Left renal cortex interstitium (tissue), 4 donors: ENCODE measurements at places on chromosomes 13 and 19.

DNA sequence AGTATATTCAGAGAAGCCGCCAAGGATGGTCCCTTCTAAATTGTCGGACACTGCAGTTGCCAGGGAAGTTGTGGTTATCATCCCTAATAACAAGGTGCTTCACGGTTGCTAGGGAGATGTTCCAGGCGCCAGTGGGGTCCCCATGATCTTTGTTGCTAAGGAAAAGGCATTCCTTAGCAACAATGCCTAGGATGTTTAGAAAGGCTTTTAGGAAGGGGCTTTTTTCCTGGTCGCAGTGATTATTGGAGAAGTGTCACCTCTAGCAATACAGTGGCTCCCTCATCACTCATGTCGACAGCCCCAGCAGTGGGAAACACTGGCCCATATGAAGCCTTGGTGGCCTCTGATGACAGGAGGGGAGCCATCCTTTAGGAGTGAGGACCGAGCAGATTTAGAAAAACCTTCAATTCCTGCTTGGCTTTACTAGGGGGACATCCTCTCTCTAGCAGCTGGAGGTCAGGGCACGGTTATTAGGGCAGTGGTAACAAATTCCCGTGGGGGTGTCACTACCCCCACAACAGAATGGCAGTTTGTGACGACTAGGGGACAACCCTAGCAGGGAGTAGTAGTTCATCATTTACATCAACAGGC, 6.4 kb upstream of the TMC4 start:
- DNase-seq = no peak

GRCh38 chr19:3304871-3305423, 61.4 kb upstream of the NFIC start:
- DNase-seq = peak; percentile 51

DNA sequence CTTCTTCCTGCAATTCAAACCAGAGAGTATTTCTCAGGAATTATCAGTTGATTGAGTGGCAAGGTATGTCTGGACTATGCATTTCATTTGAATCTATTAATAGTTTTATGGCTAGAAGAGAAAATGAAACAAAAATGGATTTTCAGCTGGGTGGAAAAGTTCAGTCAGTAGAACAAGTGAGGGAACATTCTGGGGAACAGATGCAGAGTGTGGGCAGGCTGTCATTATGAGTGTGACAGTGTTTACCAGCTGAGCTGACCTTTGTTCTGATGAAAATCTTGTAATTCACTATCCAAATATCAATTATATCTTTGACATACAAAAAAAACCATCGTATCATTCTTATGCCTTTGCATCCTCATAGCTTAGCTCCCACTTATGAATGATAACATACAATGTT, 2.6 kb upstream of the CLC start:
- DNase-seq = no peak

- no peak for DNase-seq
Measured at GRCh38 chr13:33480561-33480960, 195.0 kb upstream of the STARD13 start.

DNA sequence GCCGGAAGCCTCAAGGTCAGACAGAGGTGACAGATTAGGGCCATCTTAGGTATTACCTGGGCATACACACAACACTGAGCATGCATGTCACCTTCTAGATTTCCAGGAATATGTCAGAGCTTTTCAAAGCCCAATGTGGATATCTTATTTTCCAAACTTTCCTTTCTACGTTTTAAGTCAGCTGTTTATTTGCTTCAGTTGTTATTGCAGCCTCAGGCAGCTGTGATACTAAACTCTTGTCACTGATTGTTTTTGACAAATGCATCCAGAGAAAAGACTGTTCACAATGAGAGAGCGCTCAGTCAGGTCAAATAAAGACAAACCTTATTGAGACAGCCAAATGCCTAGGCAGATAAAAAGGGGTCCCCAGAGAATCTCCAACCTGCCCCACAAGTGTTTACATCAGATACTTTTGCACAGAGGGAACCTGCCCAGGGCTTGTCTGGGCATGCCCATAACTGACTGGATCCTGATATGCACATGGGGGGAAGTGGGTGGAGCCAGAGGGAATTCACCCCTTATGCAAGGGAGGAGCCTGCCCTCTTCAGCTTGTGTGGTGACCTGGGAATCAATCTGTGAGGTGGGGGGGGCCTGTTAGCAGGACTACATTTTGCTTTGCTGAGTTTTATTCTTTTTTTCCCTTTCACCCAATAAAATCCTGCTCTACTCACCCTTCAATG, 28.5 kb downstream of the MED4 start:
- no peak for DNase-seq
